ACHN (cell line): ENCODE measurements at places on chromosomes 6 and 20.

- DNase-seq = no peak
Observed at GRCh38 chr6:18343741-18344140, 43.4 kb upstream of the RNF144B start.

GRCh38 chr6:14929291-14929690 is 316.6 kb upstream of the JARID2 start:
- DNase-seq = no peak

GRCh38 chr6:140854318-140854717 is 1278.4 kb upstream of the GJE1 start:
- DNase-seq = no peak

DNA sequence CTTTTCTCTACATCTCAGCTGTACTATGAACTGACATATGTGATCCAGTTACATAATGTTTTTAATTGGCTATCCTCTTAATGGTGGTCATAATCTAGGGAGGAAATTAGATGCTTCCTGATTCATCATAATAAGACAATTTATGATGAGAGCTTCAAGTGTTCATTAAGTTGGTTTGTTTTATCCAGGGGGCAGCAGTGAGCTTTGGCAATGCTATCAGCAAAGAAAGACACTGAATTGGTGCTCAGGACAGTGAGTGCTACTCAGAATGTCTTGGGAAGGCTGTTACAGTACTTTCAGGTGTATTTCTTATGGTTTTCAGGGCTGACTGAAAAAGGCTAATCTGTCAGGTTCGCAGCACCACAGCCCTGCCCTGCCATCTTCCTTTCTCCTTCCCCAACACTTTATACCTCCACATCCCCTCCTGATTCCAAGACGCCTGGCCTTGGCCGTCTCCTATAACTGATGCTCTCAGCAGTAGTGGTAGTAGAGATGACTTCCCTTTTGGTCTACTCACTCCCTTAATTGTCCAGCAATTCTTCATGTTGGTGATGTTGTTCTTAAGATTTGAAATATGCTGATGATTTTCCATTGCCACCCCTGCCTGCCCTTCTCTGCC is 67.0 kb upstream of the TNFAIP3 start:
- DNase-seq = peak; percentile 62

- no peak for DNase-seq
Observed at GRCh38 chr6:170152124-170152926, 138.6 kb downstream of the DLL1 start.

DNA sequence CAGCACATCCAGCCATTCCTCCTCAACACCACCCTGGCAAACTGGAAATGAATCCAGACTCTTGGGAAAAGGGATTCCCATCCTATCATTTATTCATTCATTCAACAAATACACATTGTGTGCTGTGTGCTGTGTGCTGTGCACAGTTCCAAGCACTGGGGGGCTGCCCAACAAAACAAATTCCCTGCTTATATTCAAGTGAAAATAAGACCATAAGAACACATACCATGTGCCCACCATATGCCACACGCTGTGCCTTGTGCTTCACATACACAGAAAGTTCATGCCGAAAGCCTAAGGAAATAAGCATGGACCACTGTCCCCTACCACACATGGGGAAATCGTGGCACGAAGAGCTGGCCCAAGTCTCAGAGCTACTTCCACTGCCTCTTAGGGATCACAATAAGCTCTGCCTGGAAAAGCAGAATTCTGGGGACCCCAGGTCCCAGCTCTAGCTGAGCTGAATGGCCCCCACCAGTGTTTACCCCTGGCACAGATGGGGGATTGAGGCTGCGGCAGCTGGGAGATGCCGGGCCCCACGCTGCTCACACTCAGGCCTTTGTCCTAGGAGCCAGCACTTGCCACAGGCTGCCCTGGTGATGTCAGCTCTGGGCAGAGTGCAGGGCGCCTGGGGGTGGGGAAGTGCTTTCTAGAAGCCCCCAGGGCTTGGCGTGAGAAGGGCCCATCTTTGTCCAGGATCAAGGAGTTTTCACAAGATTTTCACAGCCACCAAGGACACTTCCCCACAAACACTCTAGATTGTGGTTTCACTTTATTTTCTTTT is 99.6 kb downstream of the PREX1 start:
- DNase-seq = no peak

DNA sequence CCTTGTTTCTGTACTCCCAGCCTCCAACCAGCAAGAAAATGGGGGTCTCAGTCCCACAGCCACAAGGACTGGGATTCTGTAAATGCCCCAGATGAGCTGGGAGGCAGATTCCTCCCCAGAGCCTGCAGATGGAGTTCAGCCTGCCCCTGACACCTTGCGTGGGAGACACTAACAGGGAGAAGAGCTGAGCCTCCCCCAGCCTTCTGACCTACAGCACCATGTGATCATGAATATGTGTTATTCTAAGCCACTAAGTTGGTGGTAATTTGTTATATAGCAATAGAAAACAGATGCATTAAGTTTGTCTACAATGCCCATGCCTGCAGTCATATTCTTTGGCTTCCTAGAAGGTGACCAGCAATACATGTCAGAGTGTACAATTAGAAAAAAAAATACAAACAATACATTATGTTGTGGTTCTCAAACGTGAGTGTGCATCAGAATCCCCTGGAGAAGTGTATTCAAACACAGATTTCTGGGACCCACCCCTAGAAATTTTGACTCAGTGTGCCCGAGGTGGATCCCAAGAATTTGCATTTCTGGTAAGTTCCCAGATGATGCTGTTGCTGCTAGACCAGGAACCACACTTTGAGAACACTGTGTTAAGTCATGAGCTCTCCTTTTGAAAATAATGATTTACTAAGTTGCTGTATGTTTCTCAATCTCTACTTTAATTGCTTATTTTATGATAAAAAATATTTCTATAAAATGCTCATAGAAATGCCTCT is 39.9 kb downstream of the SLC22A3 start:
- DNase-seq = no peak

- no peak for DNase-seq
Observed at GRCh38 chr6:89346433-89346832, 6.1 kb downstream of the UBE2J1 start.

- no peak for DNase-seq
Observed at GRCh38 chr20:53245574-53245973, 273.4 kb downstream of the TSHZ2 start.

DNA sequence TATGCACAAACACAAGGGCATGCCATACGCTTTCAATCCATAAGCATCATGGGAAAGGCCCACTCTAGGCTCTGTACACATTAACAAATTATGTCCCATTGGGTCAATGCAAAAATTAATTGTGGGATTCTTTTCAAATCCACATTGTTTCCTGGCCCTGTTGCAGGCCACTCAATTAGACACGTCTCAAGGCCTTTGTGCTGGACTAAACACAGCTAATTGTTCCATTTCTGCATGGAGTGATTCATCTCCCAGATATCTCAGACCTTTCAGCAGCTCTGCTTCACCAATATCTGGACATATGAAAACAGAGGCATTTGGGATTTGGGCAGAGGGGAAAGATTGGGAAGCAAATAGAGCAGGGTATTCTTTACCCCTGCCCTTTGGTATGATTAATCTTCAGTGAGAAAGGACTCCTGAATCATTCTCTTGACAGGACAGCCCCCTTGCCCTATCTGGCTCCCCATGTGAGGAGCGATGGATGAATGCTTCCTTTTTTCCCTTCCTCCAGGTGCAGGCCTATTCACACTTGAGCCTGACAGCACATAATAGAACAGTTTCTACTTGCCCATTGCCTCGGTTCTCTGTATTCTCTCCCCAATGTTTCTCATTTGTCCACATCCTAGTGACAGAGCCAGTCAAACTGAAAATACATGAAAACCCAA is 547.6 kb downstream of the HAO1 start:
- no peak for DNase-seq

GRCh38 chr6:35484921-35485392 is 11.9 kb downstream of the TEAD3 start:
- DNase-seq = no peak

- DNase-seq = peak; percentile 20
Observed at GRCh38 chr6:140105857-140106256, 731.4 kb upstream of the CITED2 start.

DNA sequence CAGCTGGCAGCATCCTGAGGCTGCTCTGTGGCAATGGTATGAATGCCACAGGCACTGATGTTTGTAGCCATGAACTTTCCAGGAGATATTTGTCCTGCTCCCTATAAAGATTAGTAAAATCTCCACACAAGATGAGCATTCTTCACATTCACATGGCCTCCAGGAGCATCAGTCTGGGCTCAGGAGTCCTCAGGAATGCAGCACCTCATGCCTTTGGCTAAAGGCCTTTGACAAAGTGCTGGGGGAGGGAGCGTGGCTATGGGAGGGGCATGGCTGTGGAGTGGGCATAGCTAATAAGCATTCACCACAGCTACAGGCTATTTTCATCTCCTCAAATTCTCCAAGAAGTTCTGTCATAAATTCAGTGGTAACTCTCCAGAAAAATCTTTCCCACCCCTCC is 90.5 kb upstream of the LY86 start:
- DNase-seq = no peak

- DNase-seq = no peak
Observed at GRCh38 chr6:81130969-81131368, 621.5 kb downstream of the TENT5A start.

DNA sequence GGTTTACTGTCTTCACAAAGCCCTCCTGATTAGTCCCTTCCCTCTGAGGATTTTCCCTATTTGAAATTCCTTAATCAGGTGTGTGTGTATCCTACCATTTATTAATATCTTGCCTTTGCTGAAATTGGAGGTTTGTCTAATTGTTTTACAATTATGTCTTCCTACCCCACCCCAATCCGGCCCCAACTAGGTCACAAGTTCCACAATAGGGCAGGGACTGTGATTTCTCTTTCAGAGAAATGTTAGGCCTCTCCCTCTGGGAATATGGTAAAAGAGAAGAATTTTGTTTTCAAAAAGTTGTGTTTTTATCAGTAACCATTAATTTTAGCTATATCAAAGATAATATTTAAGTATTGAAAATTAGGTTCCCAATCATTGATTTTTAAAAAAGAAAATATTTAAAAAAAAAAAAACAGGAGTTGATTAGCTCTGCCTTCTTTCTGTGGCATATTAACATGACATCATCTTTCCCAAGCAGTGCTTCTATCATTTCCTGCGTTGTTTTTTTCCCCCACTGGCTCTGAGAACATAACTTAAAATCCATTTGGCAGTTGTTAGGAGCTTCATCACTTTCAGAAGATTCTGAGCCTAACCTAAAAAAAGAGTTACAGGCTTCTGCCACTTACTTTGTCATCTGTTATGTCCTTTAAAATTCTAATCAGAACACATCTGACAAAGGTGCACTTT is 36.1 kb downstream of the BLOC1S5 start:
- no peak for DNase-seq

- no peak for DNase-seq
Observed at GRCh38 chr6:135358985-135359384, 138.6 kb downstream of the AHI1 start.

DNA sequence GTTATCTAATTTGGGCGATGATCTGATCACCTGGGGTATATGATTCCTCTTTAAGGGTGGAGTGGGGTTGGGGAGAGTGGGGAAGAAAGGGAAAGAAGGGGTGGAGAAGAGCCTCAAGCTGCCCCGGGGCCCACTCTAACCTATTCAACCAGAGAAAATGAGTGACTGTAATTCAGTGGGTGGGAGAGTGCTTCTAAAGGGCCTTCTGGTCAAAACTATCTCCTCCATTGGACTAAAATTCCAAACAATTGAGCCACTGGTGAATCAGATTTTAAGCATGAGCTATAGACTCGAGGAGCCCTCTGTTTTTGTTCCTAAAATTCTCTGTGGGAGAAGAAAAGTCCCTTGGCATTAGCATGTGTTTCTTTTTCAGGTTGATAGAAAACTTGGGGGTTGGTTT is 296.8 kb downstream of the CLIC5 start:
- DNase-seq = no peak

- DNase-seq = no peak
Observed at GRCh38 chr6:33692078-33692759, 19.3 kb downstream of the UQCC2 start.

DNA sequence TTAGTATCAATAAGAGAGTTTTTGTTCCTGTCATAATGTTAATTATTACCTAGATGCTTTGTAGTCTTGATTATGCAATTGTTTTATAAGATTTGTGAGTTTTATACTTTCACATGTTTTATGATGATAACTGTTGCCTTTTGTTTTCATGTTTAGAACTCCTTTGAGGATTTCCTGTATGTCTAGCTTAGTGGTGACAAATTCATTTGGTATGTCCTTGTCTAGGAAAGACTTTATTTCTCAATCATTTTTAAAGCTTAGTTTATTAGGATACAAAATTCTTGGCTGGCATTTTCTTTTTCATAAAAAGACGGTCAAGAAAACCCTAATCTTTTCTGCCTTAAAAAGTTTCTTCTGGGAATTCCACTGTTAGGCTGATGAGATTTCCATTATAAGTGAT is 849.9 kb upstream of the EYS start:
- no peak for DNase-seq

DNA sequence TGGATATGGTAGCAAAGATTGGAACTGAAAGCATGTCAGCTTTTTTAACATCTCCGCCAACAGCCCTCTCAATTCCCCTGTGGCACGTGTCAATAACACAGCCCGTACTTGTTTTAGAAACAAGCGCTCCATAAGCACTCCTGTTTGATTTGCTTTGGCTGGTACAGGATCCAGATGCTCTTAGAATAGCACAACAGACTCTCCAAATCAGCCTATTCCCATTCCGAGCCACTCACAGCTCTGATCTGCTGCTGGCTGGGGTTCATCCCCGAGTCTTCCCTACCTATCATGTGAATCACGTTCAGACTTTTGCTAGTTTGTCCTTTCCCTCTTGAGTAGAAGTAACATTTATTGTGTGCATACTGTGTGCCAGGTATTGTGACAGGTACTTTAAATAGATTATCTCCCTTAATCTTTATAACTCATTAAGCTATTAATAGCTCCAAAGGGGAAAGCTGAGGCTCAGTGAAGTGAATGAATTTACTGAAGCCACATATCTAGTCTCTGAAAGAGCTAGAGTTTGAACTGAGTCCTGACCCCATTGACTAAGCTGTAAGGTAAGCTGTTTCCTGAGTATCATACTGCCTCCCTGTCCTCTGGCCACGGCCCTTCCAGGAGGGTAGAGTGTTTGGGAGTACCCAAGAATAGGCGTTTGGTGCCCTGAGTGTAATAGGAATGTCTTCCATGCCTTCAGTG is 46.7 kb downstream of the RALY start:
- no peak for DNase-seq

DNA sequence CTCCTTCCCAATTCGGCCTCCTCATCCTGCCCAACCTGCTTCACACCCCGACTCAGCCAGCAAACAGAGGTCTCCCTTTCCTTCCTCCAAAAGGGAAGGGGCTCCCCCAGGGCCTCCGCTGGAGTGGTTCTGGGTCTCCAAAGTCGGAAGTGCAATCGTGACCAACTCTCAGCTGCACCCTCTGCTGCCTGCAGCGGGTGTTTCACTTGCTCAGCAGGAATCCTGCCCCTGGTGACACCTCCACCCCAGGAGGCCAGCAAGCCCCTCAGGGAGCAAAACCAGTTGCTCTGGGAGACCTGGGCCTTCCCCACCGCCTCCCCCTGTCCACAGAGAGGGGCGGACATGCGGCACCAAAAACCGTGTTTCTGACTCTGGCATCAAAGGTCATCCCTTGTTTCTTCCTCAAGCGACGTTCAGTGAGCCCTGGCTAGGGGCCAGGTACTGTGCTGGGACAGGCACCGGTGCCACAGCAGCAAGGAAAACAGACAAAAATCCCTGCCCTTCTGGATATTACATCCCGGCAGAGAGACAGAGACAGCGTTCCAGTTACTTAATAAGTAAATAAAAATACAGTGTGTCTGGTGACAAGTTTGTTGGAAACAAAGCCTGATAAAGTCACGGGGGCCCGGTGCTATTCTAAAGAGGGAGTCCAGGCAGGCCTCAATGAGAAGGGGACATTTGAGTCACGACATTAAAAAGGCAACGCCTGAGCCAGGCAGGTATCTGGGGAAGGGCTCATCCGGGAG is 219.0 kb downstream of the BMP7 start:
- DNase-seq = no peak
